ENCODE measurements at places on chromosomes 1 and 21. TPM values are rescaled to one million over a fixed set of nuclear protein-coding genes. Genes with fewer than 3 reads are reported as not detected.

GRCh38 chr1:34929497-34929852, at the start of gene DLGAP3:
TSS of gene DLGAP3 (minus strand) at chr1:34929650. CDS start at chr1:34905383, 24,267 bp downstream.
- H3K4me1 ChIP-seq, result peaks cover 23% of the 10 kb centered on the region
- no peak within 1 kb of the TSS for H3K27ac ChIP-seq
- H3K27me3 ChIP-seq, result peaks cover 23% of the 10 kb centered on the region
- DNase-seq, result no peak
- H3K36me3 ChIP-seq, result no peaks in the 10 kb centered on the region

GRCh38 chr1:54967372-54967771, 13.1 kb upstream of the TMEM61 start:
- no peak for DNase-seq
- H3K4me3 ChIP-seq, result no peak overlapping the region
- H3K27me3 ChIP-seq, result no peaks in the 10 kb centered on the region
- H3K27ac ChIP-seq, result no peak overlapping the region
- H3K4me1 ChIP-seq, result peaks cover 12% of the 10 kb centered on the region

DNA sequence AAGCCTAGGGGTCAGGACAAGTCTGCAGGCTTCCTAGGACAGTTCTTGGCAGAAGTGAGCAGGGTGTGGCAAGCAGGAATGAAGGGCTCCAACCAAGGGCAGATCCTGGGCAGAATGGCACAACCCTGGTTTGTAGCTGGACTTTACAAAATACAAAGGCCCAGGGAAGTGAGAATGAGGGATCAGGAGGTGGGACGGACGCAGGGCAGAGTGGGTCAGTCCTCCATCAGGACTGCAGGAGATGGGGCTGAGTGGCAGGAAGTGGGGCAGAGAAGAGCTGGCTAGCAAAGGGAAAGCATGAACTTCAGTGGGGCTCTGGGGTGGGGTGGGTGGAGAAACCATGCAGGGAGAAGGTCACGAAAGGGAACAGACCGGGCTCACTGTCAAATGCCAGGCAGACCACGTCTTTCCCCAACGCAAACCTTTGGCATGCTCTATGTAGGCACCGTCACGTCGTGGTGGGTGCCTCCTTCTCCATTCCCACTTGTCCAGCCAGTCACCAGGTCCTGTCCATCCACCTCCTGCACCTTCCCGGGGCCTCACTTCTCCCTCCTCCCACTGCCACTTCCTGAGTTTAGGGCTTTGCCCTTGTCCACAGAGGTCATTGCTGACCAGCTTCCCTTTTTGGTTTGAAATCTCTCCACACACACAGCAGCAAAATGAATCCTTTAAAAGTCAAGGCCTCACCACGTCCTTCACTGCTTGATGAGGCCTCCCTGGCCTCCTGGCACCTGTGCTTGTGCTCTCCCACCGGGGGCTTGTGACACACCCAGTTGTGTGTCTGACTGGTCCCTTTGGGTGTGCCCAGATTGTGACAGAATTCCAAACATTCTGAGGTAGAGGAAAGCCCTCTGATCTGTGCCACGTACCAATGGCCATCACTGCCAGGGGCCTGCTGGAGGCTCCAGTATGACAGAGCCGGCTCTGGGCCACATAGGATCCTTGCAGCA, 8.7 kb upstream of the CLDN19 start:
- peaks cover 48% of the 10 kb centered on the region for H3K36me3 ChIP-seq
- H3K4me3 ChIP-seq, result no peak overlapping the region
- H3K27ac ChIP-seq, result no peak overlapping the region

The ARV1 gene
- 7.6 TPM for total RNA-seq

The KRTAP11-1 gene
- total RNA-seq, result not detected

The GJB3 gene
- total RNA-seq, result not detected

The EIF4G3 gene
- 107 TPM for total RNA-seq

DNA sequence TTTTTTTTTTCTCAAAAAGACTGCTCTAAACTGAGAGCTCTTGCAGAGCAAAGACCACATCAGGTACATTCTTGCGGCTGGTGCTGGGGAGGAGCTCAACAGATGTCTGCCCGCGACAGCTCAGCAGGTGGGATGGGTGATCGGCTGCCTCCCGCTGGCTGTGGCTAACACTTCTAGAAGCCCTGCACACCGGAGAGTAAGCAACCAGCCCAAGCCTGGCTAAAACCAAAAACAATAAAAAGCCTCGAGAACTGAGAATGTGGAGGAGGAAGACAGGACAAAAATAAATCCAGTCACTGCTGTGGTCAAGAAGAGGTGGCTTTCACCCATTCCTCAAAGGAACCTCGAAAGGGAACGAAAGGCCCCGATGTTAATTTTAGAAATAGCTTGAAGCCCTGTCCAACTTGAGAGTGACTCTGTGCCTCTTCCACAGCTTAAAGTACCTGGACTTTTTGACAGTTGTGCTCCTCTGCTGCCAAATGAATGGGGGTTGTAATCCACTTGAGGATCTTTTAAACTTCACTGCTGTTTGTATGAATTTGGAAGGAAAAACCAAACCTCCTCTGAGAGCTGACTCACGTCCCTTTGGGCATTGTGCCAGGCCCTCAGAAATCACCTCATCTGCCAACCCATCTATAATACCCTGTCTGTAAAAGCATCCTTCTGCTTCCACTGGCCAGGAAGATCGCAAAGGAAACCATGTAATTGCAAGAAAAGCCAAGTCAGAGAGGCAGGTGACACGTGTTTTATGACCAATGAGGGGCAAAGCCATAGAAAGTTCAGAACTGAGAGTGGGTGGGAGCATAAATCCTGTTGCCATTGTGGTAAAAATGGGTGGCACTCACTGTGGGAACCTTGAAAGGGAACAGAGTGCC, 78.6 kb downstream of the KCNN3 start:
- H3K36me3 ChIP-seq, result no peaks in the 10 kb centered on the region
- DNase-seq, result no peak
- peak overlapping the region; percentile 32 for H3K27ac ChIP-seq
- peaks cover 23% of the 10 kb centered on the region for H3K4me1 ChIP-seq
- no peaks in the 10 kb centered on the region for H3K27me3 ChIP-seq
- H3K4me3 ChIP-seq, result no peak overlapping the region

DNA sequence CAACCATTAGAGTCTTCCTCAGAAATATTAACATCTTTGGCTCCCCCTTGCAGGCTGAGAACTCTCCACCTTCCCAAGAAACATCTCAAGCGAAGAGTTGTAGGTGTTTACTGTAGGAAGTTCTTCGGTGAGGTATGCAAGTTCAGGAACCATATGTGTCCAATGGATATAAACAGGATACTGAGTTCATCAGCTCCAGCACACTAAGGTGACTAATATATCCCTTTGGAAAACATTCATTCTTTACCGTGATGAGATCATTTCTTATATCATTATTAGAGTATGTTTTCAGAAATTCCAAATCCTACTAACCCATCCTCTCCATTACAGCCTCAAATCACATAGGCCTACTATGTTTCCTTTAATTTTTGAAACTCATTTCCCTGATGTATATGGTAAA, 37.3 kb upstream of the PRMT6 start:
- H3K4me1 ChIP-seq, result no peaks in the 10 kb centered on the region
- H3K27ac ChIP-seq, result no peak overlapping the region
- H3K27me3 ChIP-seq, result no peaks in the 10 kb centered on the region
- H3K36me3 ChIP-seq, result no peaks in the 10 kb centered on the region

DNA sequence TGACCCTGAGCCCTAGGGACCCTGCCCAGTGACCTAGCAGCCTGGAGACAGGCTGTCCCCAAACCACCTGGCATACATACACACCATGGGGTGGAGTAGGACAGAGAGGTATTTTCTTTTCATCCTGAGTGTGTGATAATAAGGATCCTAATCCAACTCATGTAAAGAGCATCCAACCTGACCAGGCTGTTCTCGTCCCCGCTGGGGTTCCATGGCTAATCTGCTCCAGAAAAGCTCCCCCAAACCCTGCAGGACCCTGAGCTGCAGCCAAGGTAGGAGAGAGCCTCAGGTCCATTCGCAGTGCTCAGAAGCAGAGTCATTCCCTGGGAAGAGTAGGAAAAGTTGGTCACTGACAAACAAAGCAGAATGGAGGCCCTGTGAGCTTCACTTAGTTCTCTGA, 31.4 kb downstream of the KCND3 start:
- no peaks in the 10 kb centered on the region for H3K27me3 ChIP-seq
- no peak overlapping the region for H3K4me3 ChIP-seq
- H3K4me1 ChIP-seq, result no peaks in the 10 kb centered on the region

The IVL gene
- total RNA-seq, result not detected

GRCh38 chr1:229563241-229563640, 4.7 kb upstream of the ABCB10 start:
- no peak for DNase-seq
- H3K4me1 ChIP-seq, result peaks cover 6% of the 10 kb centered on the region
- H3K27ac ChIP-seq, result no peak overlapping the region
- no peaks in the 10 kb centered on the region for H3K27me3 ChIP-seq
- H3K36me3 ChIP-seq, result no peaks in the 10 kb centered on the region

DNA sequence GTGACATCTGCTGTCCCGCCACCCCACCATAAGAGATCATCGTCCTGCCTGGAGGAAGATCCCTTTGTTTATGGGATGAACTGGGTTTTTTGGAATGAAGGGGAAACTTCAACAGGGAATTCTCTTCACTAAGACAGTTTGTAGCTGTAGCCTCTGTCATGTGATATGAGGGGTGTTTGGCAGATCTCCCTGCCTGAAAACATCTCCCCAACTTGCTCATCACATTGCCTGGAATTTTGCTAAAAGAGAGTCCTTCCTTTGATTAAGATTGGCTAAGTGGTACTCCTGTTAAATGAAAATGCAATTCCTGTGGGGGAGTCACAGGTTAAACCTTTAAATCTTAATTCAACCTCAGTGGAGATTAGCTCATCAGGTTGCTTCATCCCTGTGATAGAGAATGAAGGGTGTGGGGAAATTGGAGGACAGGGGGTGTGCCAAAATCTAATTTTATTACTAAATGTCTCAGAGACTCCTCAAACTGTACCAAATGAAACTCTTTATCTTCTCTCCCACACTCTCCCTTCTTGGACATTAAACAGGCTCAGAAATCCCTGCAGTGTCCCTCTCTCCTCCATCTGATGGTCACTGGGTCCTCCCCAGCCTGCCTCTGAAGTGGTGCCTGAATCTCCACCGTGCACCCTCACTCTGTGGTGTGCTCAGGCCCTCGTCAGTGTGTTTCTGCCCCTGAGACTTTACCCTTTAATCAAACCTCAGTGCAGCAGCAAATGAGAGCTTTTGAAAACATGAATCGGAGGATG, 54.8 kb downstream of the IER5 start:
- H3K27me3 ChIP-seq, result no peaks in the 10 kb centered on the region
- H3K4me1 ChIP-seq, result peaks cover 24% of the 10 kb centered on the region
- no peak overlapping the region for H3K4me3 ChIP-seq

GRCh38 chr1:101929343-101929742, 67.4 kb downstream of the OLFM3 start:
- H3K27ac ChIP-seq, result no peak overlapping the region
- DNase-seq, result no peak
- H3K27me3 ChIP-seq, result no peaks in the 10 kb centered on the region
- H3K36me3 ChIP-seq, result no peaks in the 10 kb centered on the region

GRCh38 chr1:31583995-31584868, 7.9 kb downstream of the TINAGL1 start:
- DNase-seq, result no peak
- no peaks in the 10 kb centered on the region for H3K4me1 ChIP-seq

DNA sequence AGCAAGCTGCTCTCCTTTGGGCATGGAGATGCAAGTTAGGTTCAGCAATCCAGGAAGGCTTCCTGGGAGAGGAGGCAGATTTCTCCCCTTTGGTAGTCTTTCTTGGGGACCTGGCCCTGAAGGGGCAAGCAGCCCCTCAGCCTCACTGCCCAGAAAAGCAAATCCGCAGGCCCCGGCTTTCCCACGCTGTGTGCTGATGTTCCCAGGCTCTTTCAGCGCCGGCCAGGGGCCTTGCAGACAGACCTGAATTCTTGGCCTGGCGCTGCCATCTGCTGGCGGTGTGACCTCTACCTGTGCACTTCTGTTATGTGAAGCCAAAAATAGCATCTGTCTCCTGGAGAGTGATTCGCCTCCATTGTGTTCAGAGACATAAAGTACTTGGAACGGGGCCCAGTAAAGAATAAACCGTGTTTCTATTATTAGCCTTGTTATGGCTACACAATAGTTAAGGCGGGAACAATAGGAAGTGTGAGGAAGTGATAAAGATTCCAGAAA, 64.8 kb downstream of the ALPL start:
- H3K27me3 ChIP-seq, result no peaks in the 10 kb centered on the region
- H3K4me3 ChIP-seq, result no peak overlapping the region
- no peak overlapping the region for H3K27ac ChIP-seq
- no peaks in the 10 kb centered on the region for H3K4me1 ChIP-seq
- peak; percentile 15 for DNase-seq

The LMOD1 gene
- total RNA-seq, result not detected

The MARK1 gene
- not detected for total RNA-seq

The FCGR1A gene
- total RNA-seq, result 0.48 TPM

DNA sequence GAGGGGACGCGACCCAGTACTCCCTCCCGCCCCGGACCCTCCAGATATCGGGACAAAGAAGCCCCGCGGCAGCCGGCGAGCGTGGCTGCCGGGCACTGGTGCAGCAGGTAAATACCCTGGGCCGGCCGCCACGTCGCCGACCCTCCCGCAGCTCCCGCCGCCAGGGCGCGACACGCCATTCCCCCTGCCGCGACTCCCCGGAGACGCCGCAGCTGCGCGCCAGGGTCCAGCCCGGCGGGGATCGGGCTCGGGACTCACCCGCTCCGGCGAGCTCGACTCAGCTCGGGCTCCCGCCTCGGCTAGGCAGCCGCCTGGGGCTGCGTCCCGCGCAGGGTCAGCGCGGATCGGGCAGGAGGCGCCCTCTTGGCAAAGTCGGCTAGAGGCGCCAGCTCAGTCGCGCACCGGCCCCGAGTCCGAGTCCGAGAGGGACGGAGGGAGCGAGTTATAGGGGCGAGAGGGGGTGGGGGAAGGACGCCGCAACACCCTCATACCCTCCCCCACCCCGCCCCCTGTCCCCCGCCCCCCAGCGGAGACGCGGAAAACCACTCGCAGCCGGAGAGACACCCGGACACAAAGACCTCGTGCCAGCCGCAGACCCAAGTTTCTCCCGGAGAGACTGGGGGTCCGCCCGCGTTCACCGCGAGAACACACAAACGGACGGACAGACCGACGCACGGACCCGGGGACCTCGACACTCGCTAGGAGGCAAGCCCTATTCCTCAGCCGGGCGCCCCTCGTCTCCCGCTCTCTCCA, 985 bp downstream of the SYT6 start:
- H3K27me3 ChIP-seq, result peaks cover 47% of the 10 kb centered on the region
- no peak overlapping the region for H3K27ac ChIP-seq
- H3K4me3 ChIP-seq, result peak overlapping the region; percentile 16
- peaks cover 27% of the 10 kb centered on the region for H3K4me1 ChIP-seq
- no peaks in the 10 kb centered on the region for H3K36me3 ChIP-seq

GRCh38 chr1:3080053-3080955, 11.3 kb downstream of the PRDM16 start:
- DNase-seq, result no peak
- no peaks in the 10 kb centered on the region for H3K4me1 ChIP-seq
- no peak overlapping the region for H3K4me3 ChIP-seq
- H3K27me3 ChIP-seq, result no peaks in the 10 kb centered on the region
- no peaks in the 10 kb centered on the region for H3K36me3 ChIP-seq
